Peyer's patch (tissue), 4 donors: ENCODE measurements at places on chromosomes 2 and 18. TPM values are rescaled to one million over a fixed set of nuclear protein-coding genes. Genes with fewer than 3 reads are reported as not detected.
A peak's percentile ranks its signal among the peaks of the same experiment; 100 is the strongest.

- DNase-seq = no peak
Observed at GRCh38 chr2:194566907-194567660, 1089.9 kb upstream of the SLC39A10 start.

DNA sequence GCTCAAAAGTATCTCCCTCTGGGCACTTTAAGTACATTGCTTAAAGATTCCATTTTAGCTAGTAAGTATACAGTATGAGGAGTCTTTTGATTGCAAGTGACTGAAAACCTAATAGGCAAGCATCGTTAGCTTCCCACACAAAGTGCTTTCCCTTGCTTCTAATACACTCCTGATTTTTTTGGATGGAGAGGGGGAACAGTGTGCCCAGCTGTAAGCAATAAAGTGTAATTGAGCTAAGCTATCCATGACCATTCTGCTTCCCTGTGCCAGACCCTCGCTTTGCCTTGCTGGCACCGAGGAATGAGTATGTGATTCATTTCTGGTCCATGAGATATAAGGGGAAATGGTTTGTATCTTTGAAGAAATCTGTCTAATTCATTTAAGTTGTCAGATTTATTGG lies 3.8 kb upstream of the ZNF24 start:
- DNase-seq = no peak

- no peak for DNase-seq
Observed at GRCh38 chr2:30192314-30192713, 39.0 kb upstream of the LBH start.

GRCh38 chr18:79587226-79587741 lies 92.3 kb upstream of the CTDP1 start:
- DNase-seq = peak; percentile 39

DNA sequence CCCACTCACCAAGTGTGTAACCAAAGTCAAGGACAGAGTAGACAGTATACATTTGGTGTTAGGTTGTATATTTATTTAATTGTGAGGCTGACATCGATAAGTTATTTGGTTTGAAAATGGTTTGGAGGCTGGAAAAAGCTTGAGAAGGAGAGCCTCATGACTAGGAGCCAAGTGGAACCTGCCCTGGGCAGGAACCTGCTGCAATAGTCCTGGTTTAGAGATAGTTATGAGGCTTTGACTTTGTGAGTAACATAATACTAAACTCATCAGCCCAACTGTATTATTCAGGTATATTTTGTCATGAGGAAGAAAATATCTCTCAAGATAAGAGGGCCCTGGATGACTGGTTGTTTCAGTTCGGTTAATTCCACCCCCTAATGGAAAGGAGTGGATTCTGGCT lies 234.3 kb upstream of the CYRIA start:
- no peak for DNase-seq

DNA sequence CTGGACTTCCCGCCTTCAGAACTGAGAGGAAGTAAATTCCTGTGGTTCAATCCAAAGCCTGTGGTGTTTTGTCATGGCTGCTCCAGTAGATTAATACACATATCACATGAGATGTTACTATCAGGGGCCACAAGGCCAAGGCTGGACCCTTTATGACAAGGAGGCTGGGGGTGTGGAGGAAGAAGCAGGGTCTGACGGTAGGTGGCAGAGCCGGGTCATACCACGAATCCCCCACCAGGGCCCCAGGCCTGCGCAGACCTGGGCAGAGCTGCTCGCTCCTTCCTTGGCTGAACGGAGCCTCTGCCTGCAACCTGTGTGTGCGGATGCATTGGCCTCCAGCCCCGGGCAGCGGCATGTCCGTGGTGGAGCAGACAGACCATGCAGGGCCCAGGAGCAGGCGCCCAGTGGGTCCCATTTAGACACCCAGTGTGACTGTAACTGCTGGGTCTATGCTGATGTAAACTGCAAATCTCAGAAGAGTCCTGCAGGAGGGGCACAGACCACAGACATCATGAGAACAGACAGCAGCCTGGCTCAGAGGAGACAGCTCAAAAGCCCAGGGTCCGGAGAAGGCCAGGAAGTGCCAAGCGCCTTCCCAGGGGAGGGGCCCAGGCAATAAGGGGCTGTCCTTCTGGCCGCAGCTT lies 155.2 kb downstream of the PXDN start:
- no peak for DNase-seq

- DNase-seq = no peak
Observed at GRCh38 chr2:221671515-221671914, 99.4 kb upstream of the EPHA4 start.

- no peak for DNase-seq
Observed at GRCh38 chr2:111135910-111136297, 15.2 kb downstream of the BCL2L11 start.

- DNase-seq = no peak
Observed at GRCh38 chr2:182726473-182726872, 10.4 kb downstream of the DNAJC10 start.

DNA sequence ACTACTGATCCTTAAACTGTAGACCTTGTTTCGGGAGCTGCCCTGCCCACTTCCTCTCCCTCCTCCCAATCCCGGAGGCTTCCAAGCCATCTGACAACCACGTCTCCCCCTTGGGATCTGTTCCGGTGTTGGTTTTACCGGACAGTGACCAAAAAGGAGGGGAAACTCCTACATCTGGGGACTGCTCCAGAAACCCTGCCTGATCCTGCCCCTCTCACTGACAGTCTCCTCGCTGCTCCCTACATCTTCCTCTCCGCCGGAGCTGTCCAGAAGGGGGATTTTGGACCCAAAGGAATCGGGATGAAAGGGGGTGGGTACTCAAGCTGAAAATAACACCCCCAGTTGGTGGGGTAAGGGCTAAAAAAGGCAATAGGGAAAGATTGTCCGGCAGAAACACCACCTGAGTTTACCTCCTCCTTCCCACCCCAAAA lies 1.5 kb downstream of the INO80D start:
- DNase-seq = peak; percentile 32

DNA sequence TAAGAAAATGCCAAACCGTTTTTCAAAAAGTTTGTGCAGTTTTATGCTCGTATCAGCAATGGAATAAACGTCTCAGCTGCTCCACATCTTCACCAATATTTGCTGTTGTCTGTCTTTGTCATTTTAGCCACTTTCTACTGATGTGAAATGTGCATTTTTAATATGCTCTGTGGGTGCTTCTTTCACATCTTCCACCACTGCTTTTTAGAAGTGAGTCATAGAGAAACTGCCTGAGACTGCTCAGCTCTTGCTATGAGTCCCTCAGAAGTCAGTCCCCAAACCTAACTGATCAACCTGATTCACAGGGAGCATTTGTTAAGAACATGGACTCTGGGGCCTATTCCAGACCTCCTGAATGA lies 41.0 kb upstream of the EPC2 start:
- no peak for DNase-seq

- DNase-seq = no peak
Observed at GRCh38 chr2:119544939-119545475, 758 bp downstream of the CFAP221 start.

GRCh38 chr2:151106805-151107506 lies 154.7 kb downstream of the RBM43 start:
- DNase-seq = no peak

DNA sequence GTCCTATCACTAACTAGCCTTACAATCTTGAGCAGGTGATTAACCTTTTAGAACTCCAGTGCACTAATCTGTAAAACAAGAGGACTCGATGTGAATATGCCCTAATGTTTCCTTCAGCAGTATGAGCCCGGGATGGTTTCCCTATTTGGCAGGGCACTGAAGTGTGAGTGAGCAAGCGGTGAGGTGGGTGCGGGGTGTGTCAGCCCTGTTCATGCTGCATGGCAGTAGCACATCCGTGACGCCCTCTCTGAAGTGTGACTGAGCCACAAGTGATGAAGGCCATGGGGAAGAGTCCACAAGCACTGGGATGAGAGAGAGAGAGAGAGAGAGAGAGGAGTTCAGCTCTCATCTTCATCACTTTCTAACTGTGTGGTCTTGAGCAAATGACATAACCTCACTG lies 168.7 kb downstream of the SETBP1 start:
- no peak for DNase-seq

- DNase-seq = no peak
Observed at GRCh38 chr2:44063033-44063432, 67.2 kb upstream of the LRPPRC start.

DNA sequence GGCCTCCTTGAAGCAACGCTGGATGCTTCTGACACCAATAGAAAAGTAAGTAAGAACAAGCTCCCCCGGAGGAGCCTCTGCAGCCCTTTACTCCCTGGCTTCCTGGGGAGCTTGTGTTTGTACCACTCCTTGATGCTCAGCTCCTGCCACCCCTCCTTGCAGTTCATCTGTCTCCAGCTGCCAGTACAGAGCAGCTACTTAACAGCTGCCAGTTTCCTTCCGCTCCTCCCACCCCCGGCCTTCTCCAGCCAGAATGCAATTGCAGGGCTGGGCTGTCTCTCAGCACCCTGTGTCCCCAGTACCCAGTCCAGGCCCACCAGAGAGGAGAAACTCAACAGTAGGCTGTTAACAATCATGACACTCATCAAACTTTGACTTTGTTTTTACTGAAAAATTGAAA lies 109.4 kb downstream of the AOX1 start:
- DNase-seq = no peak

The SULT1C2 gene
- 4.0 TPM for total RNA-seq

The ID2 gene
- 167 TPM for total RNA-seq

The SGO2 gene
- 3.5 TPM for total RNA-seq

The FIGN gene
- total RNA-seq = 1.3 TPM

The OTOS gene
- total RNA-seq = not detected

The POTEI gene
- total RNA-seq = not detected
